ENCODE measurements at places on chromosomes 1 and 21.
A peak's percentile ranks its signal among the peaks of the same experiment; 100 is the strongest.

- ATAC-seq = no peak
Measured at GRCh38 chr1:214476986-214477870, 74.2 kb downstream of the PTPN14 start.

- ATAC-seq = peak; percentile 27
Measured at GRCh38 chr21:36437745-36438128, 42.2 kb downstream of the CLDN14 start.

- no peak for ATAC-seq
Measured at GRCh38 chr1:1161683-1162079, 12.0 kb upstream of the TTLL10 start.

GRCh38 chr1:247494767-247495166, 36.9 kb upstream of the OR2B11 start:
- ATAC-seq = no peak

DNA sequence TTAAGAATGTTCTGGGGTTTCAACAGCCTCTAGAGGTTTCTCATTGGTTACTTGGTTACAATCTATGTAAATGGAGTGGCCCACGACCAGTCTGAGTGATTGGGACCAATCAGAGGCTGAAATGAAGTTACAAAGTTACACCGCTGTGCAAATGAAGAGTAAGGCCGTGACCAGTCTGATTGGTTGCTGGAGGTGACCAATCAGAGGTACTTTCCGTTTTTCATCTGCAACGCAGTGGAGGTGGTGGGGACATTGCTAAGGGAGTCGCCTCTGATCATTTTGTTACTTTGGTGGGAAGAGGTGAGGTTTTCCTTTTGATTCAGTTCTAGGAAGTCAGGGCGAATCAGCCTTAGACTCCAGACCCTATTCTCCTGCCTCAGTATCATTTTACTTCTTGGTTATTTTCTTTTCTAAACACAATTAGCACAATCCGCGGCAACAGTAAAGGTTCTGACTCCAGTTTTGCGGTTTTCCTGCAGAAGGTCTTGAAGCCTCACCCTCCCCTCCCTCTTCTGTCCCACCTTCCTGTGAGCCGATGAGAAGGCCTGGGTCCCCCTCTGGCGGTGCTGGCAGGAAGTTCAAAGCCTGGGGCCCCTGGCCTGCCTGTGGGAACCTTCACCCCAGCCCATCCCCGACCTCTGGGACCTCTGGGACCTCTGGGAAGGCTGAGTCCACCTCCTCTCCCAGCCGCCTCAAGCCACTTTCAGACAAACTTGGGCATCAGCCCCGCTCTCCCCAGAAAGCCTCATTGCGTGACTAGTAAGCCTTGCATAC, 38.7 kb upstream of the TTC34 start:
- ATAC-seq = no peak

DNA sequence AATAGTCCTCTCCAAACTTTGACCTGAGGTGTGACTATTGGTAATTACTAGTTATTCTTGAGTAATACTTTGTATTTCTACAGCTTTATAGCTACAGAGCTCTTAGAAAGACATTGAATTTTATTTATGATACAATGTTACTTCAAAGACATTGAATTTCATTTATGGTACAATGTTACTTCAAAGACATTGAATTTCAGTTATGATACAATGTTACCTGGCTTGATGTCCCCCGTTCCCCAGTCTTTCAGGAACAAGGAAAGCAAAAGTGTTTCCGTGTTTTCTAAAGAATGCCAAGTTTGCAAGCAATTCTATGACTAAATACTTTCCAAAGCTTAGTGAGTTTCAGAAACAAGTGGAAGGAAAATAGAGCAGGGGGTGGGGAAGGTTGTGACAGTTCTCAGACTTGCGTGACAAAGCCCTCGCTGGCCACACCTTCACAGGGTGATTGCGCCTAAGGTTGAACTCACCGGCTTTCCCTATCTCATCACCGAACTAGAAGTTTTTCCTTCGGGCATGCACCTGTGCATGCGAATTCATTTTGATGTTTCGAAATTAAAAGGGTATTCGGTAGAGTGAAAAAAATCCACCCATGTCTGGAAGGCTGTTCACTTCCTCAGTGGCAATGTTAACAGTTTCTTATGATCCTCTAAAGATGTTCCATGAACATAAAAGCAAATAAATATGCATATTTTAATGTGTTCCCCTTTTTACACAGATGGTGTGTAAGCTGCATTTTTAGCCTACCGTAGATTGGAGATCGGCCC, 909 bp upstream of the PAXBP1 start:
- peak; percentile 39 for ATAC-seq

- no peak for ATAC-seq
Measured at GRCh38 chr1:216457356-216457755, 34.1 kb upstream of the USH2A start.

- ATAC-seq = no peak
Measured at GRCh38 chr1:44650159-44650831, 24.0 kb downstream of the TMEM53 start.

- no peak for ATAC-seq
Measured at GRCh38 chr1:19436716-19437476, 48.4 kb downstream of the CAPZB start.

GRCh38 chr1:22210636-22211035, 67.7 kb upstream of the WNT4 start:
- no peak for ATAC-seq

- ATAC-seq = no peak
Measured at GRCh38 chr21:28865488-28866186, 127.0 kb downstream of the LTN1 start.

DNA sequence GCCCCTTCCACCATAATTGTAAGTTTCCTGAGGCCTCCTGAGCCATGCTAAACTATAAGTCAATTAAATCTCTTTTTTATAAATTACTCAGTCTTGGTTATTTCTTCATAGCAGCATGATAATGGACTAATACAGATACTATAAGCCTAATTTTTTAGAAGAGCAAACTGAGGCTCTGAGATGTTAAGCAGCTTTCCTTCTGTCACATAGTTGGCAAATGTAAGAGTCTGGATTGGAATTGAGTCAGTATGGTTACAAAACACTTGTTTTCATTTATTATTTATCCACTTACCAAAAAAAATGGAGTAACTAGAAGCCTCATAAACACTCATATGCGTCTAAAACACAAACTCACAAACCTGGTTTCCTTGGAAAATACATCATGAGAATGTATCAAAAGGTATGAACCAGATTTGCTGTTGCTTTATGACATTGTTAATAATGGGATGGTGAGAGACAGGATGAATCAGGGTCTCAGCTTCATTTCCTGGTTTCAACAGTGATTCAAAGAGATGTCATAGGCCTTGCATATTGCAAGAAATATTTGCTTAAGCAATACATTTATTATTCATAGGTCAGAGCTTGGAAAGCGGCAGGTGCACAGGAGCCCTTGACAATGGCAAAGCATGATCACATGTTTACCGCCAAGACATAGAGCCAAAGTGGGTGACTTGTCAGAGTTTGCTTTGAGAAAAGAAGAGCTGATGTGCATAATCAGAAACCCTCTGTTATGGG, 221.5 kb downstream of the GRIK1 start:
- no peak for ATAC-seq

GRCh38 chr21:46374761-46375389, 50.9 kb downstream of the PCNT start:
- ATAC-seq = no peak

GRCh38 chr21:42379426-42380215, 13.3 kb upstream of the TFF1 start:
- ATAC-seq = peak; percentile 75

- peak; percentile 68 for ATAC-seq
Measured at GRCh38 chr1:235015291-235015985, 113.2 kb downstream of the TOMM20 start.

DNA sequence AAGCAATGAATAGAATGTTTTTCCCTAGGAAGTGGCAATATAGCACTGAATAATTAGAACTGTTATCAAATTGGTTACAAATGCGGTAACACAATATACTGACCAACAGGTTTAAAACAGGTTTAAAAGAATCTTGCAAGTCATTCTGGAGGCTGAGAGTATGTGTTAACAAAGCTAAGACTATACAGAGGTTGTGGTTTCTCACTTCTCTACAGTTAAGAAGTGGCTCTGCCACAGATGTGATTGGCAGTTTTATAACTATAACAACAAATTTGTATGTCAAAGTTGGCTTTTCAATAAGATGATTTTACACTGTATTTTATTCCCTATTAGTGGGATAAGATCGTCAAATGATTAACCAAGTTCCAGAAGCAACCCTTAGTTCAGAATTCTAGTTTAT, 7.1 kb downstream of the ANGEL2 start:
- peak; percentile 66 for ATAC-seq

GRCh38 chr1:223837206-223837605, 8.5 kb downstream of the TP53BP2 start:
- no peak for ATAC-seq

DNA sequence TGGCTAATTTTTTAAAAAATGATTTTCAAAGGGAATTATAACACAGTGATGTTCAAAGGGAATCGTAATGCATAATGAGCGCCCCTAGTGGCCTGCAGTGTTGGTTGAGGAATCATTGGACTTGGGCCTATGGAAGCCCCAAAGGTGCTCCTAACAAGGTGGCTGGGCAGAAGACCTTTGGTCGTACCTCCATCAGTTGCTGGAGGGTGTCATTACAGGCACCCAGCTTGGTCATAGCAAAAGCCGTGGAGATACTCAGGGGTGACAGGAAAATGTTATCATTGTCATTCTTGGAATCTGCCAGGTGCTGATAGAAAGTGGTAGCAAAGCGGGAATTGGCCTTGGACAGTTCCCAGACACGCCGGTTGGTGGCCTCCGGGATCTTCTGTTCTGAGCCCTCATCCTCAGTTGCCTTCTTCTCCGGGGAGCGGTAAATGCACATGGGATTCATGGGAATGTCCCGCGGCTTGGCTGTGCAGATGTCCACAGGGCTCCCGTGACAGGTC, 2.7 kb downstream of the SERPINC1 start:
- ATAC-seq = no peak

- ATAC-seq = no peak
Measured at GRCh38 chr1:61170328-61171238, 88.2 kb downstream of the NFIA start.

GRCh38 chr1:114105421-114105979, 48.2 kb downstream of the SYT6 start:
- no peak for ATAC-seq

- ATAC-seq = no peak
Measured at GRCh38 chr1:61326713-61327112, 244.4 kb downstream of the NFIA start.

GRCh38 chr1:16903054-16903453, 7.3 kb downstream of the RNU1-2 start:
- no peak for ATAC-seq

DNA sequence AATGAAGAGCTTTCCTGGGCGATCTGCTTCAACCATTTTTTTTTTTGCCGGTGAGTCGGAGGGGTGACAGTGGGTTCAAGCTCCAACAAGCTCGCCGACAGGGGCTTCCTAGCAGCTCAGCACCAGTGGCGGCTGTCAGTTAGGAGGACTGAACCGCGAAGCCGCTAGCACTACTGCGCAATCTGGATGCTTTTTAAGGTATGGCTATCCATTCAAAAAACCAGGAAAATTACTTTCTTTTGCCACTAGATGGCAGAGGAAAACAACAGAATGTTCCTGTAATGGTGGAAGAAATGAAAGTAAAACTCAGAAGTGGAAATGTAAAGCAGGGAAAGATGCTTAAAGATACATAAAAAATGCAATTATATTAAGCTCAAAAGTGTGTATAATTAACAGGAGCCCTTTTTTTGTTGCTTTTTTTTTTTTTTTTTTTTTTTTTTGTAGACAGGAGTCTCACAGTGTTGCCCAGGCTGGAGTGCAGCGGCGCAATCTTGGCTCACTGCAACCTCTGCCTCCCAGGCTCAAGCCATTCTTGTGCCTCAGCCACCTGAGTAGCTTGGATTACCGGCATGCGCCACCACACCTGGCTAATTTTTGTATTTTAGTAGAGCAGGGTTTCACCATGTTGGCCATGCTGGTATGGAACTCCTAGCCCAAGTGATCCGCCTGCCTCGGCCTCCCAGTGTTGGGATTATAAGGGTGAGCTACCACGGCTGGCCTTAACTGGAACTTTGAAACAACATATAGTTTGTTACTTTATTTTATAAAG, 8.5 kb downstream of the KYAT3 start:
- ATAC-seq = peak; percentile 53

GRCh38 chr1:8790987-8791386, 26.5 kb downstream of the RERE start:
- ATAC-seq = no peak

DNA sequence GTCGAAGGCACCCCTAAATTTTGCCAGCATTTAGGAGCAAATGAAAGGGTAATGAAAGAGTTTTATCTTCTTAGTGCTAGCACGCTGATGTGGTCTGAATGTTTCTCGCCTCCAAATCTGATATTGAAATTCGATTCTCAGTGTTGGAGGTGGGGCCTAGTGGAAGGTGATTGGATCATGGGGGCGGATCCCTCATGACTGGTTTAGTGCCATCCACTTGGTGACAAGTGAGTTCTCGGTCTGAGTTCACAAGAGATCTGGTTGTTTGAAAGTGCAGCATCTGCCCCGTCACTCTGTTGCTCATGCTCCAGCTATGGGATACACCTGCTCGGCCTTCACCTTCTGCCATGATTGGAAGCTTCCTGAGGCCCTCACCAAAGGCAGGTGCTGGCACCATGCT, 75.1 kb upstream of the ZBTB40 start:
- no peak for ATAC-seq

- peak; percentile 92 for ATAC-seq
Measured at GRCh38 chr1:32612189-32612881, 38.0 kb downstream of the ZBTB8OS start.

DNA sequence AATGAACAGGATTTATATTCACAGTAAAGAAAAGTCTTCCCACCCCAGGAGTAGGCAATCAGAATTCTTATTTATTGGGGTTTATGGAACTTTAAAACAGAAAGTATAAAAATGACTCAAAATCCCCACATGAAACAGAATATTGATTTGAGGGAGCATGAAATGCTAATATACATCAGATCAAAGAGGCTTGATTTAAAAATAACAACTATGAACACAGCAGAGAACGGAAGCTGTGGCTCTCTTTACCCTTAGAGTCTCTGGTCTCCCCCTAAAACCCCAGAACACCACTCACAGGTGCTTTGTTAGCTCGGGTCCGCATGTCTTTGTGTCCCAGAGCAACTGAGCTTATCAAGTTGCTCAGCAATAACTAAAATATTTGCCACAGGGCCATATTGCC, 31.2 kb upstream of the FASLG start:
- no peak for ATAC-seq

- no peak for ATAC-seq
Measured at GRCh38 chr1:45134461-45134873, 71.9 kb downstream of the ZSWIM5 start.

GRCh38 chr21:31985398-31985797, 112.6 kb downstream of the HUNK start:
- ATAC-seq = no peak

- ATAC-seq = no peak
Measured at GRCh38 chr1:183859831-183860230, 54.9 kb downstream of the RGL1 start.

DNA sequence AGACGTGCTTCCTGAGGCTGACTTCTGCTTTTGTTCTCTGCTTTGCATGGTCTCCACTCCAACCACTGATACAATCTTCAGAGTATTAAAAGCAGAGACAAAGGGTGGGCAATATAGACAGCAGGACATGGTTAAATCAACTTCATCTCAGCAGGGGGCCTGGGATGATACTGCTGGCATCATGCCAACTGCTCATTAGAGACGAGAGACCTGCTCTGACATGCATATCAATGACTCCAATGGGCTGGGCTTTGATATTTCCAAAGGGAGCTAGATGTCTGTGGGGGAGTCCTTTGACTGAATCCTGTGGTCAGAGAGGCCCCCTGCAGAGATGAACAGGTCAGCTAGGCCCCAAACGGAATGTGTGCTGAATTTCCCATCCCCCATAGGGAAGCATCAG, 106.6 kb downstream of the ACTL8 start:
- no peak for ATAC-seq

All from stimulated activated memory B cell treated with anti-CD40 and anti-IgM and Interleukin-4, amounts not matched to agents 10 μg/mL and 1 μg/mL and 100 μg/mL, for 72 hours (primary cell).